ENCODE measurements at places on chromosomes 2 and 18.
A peak's percentile ranks its signal among the peaks of the same experiment; 100 is the strongest.

DNA sequence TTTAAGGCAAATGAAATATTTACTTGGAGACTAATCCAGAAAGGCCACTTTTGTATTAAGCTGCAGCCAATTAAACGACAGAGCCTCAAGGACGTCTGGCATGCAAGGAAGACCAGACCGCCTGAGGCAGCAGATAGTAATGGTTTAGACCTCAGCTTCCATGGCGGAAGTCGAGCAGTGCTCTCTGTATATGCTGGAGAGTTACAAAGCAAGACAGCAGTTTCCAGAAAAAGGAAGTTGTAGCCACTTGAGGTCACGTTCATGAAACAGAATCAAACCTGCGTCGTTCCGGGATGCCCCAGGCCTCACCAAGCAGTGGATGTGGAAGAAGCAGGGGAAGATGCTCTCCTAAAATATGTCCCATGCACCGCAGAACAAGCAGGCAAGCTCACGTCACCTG is 142.0 kb downstream of the PTGR3 start:
- no peak for DNase-seq

DNA sequence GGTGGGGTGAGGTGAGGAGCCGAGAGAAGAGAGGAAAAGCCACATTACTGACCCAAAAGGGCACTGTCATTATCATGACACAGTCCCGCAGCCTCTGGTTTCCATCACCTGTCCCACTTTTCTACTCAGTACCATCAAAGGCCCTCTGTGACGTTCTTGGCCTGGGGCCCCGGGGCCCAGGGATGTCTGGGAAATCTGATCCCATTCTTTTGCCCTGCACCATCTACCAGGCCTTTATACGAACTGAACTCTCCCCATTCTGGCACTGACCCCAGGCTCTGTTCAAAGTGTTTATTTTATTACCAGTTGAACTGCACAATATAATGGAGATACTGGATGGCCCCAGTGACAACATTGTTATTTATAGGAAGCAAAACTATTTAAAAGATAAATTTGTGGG is 89.1 kb downstream of the COL6A3 start:
- no peak for DNase-seq

DNA sequence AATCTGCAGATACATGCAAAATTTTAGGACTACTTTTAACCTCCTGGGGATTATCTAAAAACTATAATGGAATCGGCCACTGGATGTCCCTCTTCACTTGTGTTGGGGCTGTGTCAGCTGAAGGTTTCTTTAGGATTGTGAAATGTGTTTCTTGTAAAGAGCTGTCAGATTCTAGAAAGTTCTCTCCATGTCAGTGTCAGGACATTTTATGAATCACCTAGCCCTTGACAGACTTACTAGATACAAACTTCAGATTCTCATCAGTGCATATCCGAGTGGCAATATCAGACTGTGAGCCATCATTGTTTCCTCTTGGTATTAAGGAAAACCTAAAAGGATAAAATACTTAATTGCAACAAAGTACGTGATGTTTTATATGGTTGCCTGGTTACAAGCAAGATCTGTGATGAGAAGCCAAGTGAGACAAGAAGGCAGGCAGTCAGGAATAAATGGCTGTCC is 107.3 kb downstream of the CPS1 start:
- DNase-seq, result no peak

GRCh38 chr2:120893811-120894584 is 158.3 kb downstream of the GLI2 start:
- DNase-seq, result no peak

DNA sequence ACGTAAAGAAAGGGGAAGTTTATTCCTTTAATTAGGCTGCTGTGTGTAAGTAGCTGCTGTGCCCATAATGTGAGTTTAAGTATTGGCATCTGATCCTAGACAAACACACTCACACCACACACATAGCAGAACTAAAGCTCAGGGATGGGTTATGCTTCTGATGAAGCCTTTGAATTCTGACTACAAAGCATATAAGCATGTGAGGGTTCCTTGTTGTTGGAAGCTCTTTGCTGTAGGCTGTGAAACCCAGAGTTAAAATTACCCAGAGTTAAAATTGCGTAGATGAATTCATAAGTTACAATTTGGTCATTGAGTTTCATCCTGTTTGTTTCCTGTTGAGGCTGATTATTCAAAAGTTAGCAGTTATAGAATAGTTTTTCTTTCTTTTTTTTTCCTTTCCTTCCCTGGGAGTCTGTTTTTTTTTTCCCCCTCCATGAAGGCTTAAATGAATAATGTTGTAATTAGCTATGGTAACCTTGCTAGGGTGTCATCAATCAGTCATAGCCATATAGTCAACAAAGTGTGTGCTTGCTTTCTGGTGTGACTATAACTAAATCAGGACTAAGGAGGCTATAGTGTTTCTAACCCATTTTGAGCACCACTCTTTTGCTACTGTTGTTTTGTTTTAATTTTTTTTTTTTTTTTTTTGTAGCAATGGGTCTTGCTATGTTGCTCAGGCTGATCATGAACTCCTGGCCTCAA is 426.1 kb downstream of the PARD3B start:
- no peak for DNase-seq

GRCh38 chr2:23037596-23037995 is 347.4 kb upstream of the KLHL29 start:
- DNase-seq, result no peak

GRCh38 chr2:74206180-74206688 is 7.8 kb downstream of the MTHFD2 start:
- DNase-seq, result no peak

- no peak for DNase-seq
Measured at GRCh38 chr18:70335892-70336726, 47.3 kb downstream of the SOCS6 start.

- DNase-seq, result no peak
Measured at GRCh38 chr2:199692489-199692888, 158.5 kb downstream of the FTCDNL1 start.

- no peak for DNase-seq
Measured at GRCh38 chr18:63585988-63586387, 1.2 kb upstream of the SERPINB13 start.

GRCh38 chr2:11563784-11564666 is 30.2 kb downstream of the GREB1 start:
- peak; percentile 33 for DNase-seq

GRCh38 chr18:12990123-12990475 is 1.1 kb upstream of the CEP192 start:
- DNase-seq, result no peak

- no peak for DNase-seq
Measured at GRCh38 chr2:217970206-217970605, 32.6 kb downstream of the TNS1 start.

GRCh38 chr2:159446201-159446600 is 159.7 kb upstream of the WDSUB1 start:
- DNase-seq, result no peak

- DNase-seq, result no peak
Measured at GRCh38 chr2:48423376-48423775, 106.6 kb upstream of the STON1 start.

DNA sequence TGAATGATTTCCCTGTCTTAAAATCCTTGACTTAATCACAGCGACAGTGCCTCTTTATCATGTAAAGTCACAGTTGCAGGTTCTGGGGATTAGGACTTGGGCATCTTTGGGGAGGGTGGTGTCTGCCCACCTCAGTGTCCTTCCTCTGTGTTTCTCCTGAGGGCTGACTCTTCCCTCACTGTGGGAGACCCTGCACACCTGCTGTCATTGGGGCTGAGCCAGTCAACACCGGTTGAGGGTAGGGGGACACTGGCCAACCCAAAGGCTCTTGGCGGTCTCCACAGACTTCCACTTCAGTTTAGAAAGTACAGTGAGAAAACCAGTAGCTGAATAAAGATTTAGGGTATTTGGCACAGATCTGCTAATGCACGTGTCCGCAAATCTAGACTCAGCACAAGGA is 36.9 kb downstream of the AGAP1 start:
- DNase-seq, result no peak

- DNase-seq, result no peak
Measured at GRCh38 chr2:181471226-181471625, 14.0 kb downstream of the ITGA4 start.

- DNase-seq, result no peak
Measured at GRCh38 chr18:40402052-40402451, 1553.0 kb upstream of the PIK3C3 start.

- DNase-seq, result no peak
Measured at GRCh38 chr2:237879058-237879430, 19.6 kb downstream of the RAMP1 start.

GRCh38 chr2:74911061-74911460 is 47.4 kb upstream of the POLE4 start:
- DNase-seq, result no peak

Data from left forelimb (tissue), 1 donor.